ENCODE measurements at places on chromosomes 11 and 22.

DNA sequence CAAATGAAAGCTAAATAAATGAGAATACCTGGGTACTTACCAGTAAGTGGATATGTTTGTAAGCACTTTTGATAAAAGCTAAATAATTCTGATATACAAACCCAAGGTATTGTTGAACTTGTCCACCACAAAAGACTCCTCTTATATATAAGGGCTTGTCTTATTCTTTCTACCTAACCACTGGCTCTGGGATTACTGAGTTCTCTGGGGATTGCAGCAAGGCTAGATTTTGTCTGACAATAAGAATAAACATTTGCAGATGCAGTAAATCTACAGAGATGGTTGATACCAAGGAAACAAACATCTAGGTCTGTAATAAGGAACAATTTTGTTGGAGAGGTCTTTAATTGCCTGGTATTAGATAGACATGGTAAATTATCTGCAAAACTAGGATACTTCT is at the start of gene OR51A4:
Gene OR51A4 (minus strand): TSS at position 101 of the 400 bp plus-strand sequence. CDS start 505 bp downstream, outside the sequence.
- DNase-seq, result no peak

GRCh38 chr11:95715777-95716241 is 73.8 kb downstream of the FAM76B start:
- no peak for DNase-seq

GRCh38 chr11:9231848-9232177 is 33.3 kb downstream of the DENND5A start:
- DNase-seq, result no peak

GRCh38 chr11:21924262-21924661 is 268.6 kb upstream of the ANO5 start:
- DNase-seq, result no peak

DNA sequence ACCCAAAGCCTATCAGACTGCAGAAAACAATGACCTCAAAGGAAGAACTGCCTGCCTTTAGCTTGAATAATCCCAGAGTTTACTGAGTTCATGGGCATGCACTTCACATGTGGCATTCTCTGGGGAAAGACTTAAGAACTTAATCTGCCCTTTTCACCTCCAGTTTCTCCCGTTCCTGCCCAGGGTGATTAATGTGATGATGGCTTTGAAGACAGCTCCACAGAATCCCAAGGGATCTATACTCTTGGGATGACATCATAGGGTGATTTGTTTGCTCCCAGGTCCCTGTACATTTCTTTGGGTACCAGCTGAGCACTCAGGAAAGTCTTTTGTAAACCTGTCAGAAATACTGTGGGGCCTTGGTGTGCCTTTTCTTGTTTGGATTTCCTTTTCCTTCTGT is 14.0 kb downstream of the FJX1 start:
- no peak for DNase-seq

GRCh38 chr11:132024587-132025295 is 654.3 kb downstream of the NTM start:
- DNase-seq, result no peak
